Stimulated activated CD4-positive, alpha-beta T cell treated with anti-CD3 and anti-CD28 coated beads, Interleukin-12 subunit alpha, Interleukin-12 subunit beta, amount 100 ng/mL, for 48 hours (primary cell): ENCODE measurements at places on chromosomes 7 and 10.

DNA sequence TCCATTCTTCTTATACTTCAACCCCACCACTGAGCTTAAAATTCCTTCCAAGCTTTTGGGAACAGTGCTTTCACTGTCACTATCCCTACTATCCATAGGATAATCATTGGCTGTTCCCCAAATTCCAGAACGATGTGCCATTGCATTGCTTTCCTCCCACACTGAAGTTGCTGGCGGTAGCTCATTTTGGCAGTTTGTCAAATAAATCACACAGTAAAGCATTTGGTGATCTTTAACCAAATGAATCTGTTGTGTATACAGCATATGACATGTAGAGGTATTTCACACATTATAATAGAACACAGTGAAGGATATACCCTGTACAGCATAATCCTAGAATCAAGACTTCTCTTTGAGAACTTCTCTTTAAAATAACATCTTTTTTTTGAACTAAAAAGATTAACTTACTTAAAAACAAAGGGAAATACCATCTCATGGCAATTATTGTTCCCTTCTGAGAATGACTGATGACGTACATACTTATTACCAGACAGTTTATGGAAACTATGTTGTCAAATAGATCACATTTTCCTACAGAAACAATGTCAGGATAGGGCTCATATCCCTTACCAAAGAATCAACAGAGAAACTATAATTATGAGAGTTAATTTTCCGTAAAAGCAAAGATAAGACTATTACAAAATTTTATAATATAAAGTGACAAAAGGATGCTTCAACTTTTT is 93.6 kb downstream of the CTNNA3 start:
- no peak for DNase-seq

GRCh38 chr7:96663871-96664445 is 45.7 kb downstream of the SEM1 start:
- DNase-seq, result no peak

- peak; percentile 21 for DNase-seq
Observed at GRCh38 chr10:12902135-12902572, 99.4 kb downstream of the CCDC3 start.

GRCh38 chr10:13684252-13684791 is 97.6 kb downstream of the PRPF18 start:
- no peak for DNase-seq

DNA sequence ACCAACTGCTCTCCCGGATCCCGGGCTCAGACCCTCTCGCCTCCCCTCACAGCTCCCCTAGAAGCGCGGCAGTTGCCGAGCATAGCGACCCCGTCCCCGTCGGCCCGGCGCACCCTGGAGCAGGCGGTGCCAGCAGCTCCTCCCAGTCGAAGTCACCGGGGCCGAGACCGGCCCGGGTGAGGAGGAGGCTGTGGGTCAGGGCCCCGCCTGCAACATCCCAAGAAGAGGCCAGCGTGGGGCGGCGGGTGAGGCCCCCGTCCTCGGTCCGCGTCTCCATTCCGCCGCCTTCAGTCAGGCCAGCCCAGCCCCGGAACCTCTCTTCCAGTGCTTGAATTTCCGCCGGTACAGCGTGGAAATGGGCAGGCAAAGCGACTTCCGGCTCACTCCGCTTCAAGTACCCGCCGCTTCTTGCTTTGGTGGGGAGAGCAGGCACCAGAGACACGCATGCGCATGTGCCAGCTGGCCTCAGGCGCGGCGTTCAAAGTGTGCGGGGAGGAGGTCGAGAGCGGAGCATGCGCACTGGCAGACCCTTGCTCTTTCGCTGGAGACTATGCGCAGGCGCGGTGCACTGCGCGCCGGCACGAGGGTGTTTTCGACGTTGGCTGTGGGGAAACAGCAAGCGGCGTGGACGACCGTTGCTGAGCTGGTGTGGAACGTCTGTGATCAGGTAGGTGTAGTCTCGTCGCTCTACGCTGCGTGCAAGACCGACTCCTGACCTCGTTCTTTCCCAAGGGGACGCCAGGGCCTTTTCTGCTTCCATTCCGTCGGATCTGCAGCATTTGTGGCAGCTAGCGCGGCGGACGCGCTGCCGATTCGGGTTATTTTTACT is at the start of gene C10orf88:
TSS of gene C10orf88 (minus strand) at position 326 of the 829 bp plus-strand sequence. CDS start at position 277, 49 bp downstream.
- DNase-seq, result peak; percentile 96

GRCh38 chr10:85651497-85651882 is 715.1 kb downstream of the GRID1 start:
- DNase-seq, result no peak

DNA sequence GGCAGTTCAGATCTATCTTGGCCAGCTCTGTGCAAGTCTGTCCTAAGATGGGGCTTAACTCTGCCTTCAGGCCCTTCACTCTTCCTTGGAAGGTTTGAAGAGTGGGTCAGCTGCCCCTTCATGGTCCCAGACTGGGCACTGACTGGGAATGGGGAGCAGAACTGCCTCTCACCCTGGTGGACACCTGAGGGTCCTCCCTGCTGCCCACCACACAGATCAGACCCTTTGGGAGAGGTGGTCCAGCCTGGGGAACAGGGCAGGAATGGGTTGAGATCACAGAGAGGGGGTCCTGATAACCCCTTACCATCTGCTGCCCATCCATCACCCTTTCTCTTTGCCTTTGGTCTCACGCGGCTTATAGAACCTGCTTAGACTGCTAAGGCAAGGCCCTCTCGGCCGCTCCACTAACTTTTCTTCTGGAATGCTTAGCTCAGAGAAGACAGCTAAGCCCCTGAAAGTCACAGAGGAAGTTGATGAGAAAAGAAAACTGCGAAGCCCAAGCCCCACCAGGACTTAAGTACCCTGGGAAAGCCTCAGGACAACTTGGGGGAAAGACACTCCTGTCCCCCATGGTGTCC is 402 bp upstream of the CDHR1 start:
- no peak for DNase-seq
